ENCODE measurements at places on chromosomes 5 and 9. TPM values are rescaled to one million over a fixed set of nuclear protein-coding genes. Genes with fewer than 3 reads are reported as not detected.

GRCh38 chr5:135921388-135921787, 25.7 kb upstream of the IL9 start:
- DNase-seq, result no peak

ESM1 gene
- not detected for total RNA-seq

DNA sequence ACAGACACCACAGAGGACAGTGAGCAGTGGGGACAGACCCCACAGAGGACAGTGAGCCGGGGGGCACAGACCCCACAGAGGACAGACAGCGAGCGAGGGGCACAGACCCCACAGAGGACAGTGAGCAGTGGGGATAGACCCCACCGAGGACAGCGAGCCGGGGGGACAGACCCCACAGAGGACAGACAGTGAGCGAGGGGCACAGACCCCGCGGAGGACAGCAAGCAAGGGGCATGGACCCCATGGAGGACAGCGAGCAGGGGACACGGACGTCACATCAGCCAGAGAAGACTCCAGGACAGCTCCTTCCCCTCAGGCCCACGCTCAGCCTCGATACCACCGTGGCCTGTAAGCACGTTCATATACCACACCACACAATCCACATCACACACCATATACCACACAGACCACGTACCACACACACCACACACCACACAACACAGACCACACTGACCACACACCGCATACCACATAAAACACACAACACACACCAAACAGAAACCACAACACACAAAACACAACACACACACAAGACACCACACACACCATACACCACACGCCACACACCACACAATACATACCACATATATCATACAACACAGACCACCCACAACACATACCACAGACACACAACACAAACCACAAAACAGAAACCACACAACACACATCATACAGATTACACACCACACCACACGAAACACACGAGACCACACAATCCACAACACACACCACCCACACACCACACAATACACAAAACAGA, 5.2 kb upstream of the ZDHHC11 start:
- DNase-seq, result no peak

PCDHB2 gene
- total RNA-seq, result 90.1 TPM

GRCh38 chr9:22343218-22343611, 103.4 kb upstream of the DMRTA1 start:
- no peak for DNase-seq

GRCh38 chr9:129835860-129836223, 584 bp downstream of the USP20 start:
- DNase-seq, result no peak

CDX1 gene
- total RNA-seq, result 0.57 TPM

GRCh38 chr5:59814537-59814872, 79.0 kb downstream of the PDE4D start:
- DNase-seq, result no peak

TMEM171 gene
- total RNA-seq, result 3.6 TPM

RNF145 gene
- 83.9 TPM for total RNA-seq

DNA sequence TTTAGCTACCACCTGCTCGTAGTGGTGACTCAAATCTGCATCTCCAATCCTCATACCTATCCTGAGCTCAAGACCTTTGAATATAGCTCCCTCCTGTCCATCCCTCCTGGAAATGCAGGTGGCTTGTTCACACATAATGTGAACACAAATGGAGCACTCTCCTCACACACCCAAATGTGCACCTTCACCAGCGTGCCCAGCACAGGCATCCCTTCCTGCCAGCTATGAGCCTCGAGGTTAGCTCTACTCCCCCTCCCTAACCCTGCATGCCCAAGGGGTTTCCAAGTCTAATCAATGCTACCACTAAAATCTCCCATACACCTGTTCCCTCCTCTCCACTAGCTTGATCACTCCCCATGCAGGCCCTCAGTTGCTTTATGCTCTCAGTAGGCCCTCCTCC, 2.2 kb upstream of the TGFBI start:
- no peak for DNase-seq

- DNase-seq, result no peak
Observed at GRCh38 chr9:89478821-89479668, 18.9 kb downstream of the SEMA4D start.

GRCh38 chr5:61609840-61610677, 278.0 kb downstream of the ZSWIM6 start:
- no peak for DNase-seq

AJM1 gene
- total RNA-seq, result 7.5 TPM

Measured in chondrocyte (in vitro differentiated cells).